CD4-positive, alpha-beta T cell (primary cell): ENCODE measurements at places on chromosomes 7 and 10.

DNA sequence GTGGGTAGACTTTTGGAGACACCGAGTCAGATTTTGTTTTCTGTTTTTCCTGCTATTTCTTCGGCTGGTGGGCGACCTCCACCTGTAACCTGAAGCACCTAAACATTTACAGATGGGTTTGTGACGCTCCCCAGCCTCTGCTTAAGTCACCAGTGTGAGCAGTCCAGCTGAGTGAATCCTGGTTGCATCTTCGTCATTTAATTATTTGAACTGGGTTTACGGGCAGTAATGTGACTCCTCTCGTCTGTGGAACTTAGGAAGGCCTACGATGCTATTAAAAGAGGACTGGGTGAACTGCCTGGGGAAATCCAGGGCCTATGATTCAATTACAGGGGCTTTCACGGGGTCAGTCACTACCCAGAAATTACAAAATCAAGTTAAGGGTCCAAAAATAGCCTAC is 52.5 kb downstream of the WNT2 start:
- DNase-seq: no peak

DNA sequence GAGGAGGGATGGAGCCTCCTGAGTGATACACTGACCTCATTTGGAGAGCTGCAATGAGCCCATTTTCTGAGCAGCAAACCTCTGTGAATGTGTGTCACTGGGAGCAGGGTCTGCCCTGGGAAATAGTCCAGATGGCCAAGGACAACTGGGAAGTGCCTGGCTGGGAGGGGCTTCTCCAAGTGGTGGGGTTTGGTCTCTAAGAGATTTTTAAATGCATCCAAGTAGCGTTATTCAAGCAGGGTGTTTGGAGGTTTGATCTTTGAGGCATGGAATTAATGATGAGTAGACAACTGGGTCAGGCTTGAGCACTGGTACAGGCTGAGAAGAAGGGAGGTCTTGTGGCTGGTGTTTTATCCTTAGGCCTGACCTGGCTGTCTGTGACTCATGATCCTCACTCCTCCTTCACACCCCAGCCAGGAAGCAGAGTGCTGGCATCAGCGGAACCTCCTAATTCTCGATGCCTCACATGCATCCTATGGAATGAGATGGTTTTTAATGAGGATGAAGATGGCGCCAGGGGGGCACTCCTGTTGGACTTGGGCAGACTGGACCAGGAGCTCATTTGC is 3.3 kb downstream of the GOLGA7B start:
- no peak for DNase-seq

DNA sequence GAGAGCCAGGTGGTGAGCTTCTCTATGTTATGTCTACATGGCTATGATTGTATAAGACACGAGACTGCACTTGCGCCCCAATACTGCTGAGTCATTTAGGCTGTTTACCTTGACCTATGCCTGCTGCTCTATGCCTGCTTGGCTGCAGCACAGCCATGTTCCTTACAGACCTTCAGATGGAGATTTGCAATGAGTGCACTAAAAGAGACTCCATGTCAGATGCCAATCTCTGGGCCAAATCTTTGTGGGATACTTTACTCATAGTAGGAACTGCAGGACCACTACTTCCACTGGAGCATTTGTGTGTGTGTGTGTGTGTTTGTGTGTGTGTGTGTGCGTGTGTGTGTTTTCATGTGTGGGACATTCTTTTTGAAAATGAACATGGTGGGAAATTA is 50.0 kb upstream of the KMT2E start:
- DNase-seq: no peak

- no peak for DNase-seq
Measured at GRCh38 chr10:48724127-48724526, 39.5 kb downstream of the WDFY4 start.

GRCh38 chr10:30562787-30563186 is 66.8 kb downstream of the LYZL2 start:
- no peak for DNase-seq

- DNase-seq: no peak
Measured at GRCh38 chr7:41448104-41448503, 254.8 kb downstream of the INHBA start.

DNA sequence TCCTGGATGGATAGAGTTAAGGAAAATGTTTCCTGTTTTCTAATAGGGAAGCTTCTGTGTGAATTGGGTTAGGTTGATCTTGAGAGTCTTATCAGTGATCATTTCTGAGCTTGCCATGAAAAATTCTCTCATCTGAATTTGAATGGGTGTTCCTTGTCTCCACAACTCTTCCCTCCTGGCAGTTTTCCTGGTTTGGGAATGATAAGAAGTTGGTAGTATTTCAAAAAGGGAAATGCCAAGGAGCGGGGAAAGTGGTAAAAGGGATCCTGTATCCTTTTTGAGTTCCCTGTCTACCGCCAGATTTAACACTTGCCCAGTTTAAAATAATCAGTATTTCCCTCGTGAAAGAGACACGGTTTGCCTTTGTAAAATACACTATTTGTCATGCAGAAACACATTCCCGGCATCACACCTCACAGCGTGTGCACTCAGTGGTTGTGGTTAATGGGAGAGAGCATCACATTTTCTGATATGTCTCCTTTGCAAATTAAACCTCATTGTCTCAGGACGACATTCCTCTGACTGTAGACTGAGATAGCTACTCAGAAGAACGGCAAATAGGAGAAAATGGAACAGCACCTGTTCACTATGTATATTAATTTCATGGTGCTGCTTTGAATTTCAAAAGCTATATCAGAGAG is 113.2 kb upstream of the IFRD1 start:
- no peak for DNase-seq

- peak; percentile 97 for DNase-seq
Measured at GRCh38 chr10:118046395-118047156, at the start of gene RAB11FIP2. TSS of gene RAB11FIP2 (minus strand) at chr10:118046941. CDS start at chr10:118046163, 778 bp downstream.

- no peak for DNase-seq
Measured at GRCh38 chr10:130990486-130990885, 321.0 kb downstream of the TCERG1L start.

DNA sequence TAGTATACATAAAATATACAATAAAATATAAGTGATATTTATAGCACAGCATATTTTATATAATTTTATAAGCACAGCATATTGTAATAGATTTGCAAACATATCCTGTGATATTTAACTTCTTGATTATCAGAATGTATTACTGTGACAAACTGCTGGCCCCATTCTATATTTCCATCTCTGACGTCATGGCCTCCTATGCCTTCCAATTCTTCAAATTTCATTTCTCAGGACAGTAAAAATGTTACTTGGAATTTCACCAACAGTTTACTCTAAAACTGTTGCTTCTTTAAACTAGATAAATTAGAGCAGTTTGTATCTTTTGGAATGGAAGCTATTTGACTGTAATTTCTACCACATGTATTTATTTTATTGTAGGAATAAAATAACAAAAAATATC is 102.5 kb upstream of the SLC25A13 start:
- no peak for DNase-seq

- DNase-seq: no peak
Measured at GRCh38 chr10:72328045-72328828, 26.5 kb downstream of the DNAJB12 start.

- DNase-seq: no peak
Measured at GRCh38 chr7:73893342-73894101, 32.6 kb downstream of the TMEM270 start.

- no peak for DNase-seq
Measured at GRCh38 chr7:35252612-35253459, 1.1 kb downstream of the TBX20 start.

DNA sequence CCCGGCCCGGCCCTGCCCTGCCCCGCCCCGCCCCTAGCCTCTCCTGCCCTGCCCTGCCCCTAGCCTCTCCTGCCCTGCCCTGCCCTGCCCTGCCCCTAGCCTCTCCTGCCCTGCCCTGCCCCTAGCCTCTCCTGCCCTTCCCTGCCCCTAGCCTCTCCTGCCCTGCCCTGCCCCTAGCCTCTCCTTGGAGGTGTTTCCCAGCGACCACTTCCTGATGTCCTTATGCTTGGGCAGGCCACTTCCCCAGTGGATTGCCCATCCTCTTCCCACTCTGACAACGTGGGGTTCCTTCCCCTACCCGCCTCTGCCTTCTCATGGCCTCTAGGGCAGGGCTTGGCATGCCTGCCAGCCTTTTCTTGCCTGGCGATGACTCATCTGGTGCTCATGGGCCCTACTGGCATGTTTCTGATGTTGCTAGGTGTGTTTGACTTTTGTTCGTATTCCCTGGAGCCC is 21.2 kb downstream of the PRXL2A start:
- DNase-seq: no peak

GRCh38 chr7:155530601-155531000 is 15.8 kb downstream of the CNPY1 start:
- DNase-seq: no peak

GRCh38 chr10:91665842-91666241 is 33.0 kb upstream of the PPP1R3C start:
- no peak for DNase-seq

DNA sequence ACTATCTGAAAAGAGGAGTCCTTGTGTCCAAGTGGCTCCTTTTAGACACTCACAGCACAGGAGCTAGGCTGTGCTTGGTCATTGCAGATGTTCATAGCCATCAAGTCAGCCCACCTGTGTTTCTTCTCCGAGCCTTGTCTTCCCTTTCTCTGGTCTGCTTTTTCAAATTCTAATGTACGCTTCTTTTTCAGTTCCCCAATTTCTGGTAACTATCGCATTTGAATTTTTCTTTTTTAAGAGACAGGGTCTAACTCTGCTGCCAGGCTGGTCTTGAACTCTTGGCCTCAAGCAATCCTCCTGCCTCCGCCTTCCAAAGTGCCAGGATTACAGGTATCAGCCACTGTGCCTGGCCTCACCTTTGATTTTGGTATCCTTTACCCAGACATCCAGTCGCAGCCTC is 18.9 kb downstream of the APBB1IP start:
- no peak for DNase-seq

DNA sequence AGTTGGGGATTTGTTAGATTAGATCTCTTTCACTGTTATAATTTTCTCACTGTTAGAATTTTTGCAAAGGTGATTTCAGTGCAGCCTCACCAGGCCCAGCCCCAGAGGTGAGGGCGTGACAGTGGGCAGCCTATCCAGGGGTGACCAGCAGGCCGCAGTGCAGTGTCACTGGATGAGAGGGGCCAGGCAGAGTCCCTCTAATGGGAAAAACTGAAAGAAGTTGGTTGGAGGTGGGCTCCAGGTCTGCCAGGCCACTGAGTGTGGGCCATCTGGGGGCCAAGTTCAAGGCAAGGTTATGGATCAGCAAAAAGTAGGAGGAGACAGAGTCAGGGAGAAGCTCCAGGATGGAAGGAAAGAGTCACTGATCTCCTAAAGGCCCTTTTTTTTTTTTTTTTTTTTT is 90.5 kb upstream of the SDK1 start:
- no peak for DNase-seq

GRCh38 chr10:116886772-116887171 is 37.5 kb downstream of the ENO4 start:
- DNase-seq: no peak

DNA sequence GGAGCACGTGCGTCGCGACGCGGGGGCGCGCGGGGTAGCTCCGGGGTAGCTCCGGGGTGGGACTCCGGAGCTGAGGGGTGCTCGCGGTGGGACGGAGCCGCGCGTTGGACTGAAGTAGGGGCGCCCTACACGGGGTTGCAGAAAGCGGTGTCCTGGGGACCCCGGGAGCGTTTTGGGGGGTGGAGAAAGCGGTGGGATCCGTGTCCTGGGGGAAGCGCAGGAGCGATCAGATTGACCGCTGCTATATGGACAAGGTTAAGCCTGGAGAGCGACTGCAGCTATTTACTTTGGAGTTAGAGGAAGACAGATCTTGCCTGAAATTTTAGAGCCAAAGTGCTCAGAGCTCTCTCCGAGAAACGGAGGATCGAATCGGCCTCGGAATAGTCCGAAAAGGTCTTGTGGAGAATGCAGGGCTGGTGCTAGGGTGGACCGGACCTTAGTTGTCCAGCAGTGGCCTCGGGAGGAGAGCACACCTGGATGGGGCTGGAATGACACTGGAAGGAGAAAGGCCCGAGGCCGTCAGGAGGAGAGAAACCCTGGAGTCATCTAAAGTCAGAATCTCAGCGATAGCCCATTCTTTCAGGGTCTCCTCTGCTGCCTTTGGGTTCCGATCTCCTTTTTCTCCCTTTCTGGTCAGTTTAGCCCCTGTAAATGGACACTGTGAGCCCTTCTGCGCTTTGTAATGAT is 564 bp downstream of the PDSS1 start:
- DNase-seq: no peak

GRCh38 chr10:93995598-93996271 is 2.0 kb downstream of the PLCE1 start:
- no peak for DNase-seq

GRCh38 chr10:76026176-76026771 is 594.9 kb downstream of the LRMDA start:
- no peak for DNase-seq

DNA sequence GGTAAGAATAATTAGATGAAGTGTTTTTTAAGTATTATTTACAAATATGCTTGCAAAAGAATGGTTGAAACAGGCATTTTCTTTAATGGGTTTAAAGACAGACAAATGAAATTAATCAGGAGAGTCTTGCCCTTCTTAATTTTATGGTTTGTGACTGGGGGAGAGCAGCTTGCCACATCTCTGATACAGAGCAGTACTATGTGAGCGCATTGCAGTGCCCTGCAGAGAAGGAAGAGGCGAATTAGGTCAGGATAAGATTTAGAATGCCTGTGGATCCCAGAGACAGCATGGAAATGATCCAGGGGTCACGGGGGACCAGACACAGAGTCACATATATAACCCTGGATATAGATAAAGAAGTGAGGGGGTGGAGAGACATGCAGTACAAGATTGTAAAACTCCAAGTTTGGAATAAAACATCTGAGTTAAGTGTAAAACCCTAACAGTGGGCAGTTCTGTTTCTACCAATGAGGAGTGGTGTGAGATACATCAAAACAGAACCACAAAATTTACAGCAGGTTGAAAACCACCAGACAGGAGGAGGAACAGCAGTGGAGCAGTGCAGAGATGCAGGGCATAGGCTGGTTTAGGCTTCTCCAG is 125.5 kb downstream of the FAM204A start:
- DNase-seq: no peak

- no peak for DNase-seq
Measured at GRCh38 chr10:86287110-86287793, 79.3 kb downstream of the GRID1 start.

GRCh38 chr10:85888004-85888403 is 478.6 kb downstream of the GRID1 start:
- no peak for DNase-seq

- no peak for DNase-seq
Measured at GRCh38 chr7:2997014-2997413, 46.7 kb downstream of the CARD11 start.

GRCh38 chr7:149050941-149051340 is 22.6 kb upstream of the PDIA4 start:
- no peak for DNase-seq

DNA sequence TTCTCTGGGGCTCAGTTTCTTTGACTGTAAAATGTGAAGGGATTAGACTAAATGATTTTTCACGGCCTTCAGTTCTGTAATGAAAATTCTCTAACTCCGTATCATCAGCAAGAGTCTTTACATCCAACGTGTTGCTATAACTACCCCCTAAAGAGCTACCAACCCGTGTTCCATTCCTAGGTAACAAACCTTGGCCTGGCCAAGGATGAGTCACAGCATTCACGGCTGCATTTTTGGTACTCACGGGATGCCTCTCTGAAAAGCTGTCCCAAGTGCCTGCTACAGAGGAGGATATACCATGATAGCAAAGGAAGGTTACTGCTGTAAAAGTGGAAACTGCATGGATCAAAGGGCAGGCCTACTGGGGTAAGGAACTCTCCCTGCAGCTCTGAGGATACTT is 5.9 kb downstream of the LRRC4 start:
- no peak for DNase-seq
